ENCODE measurements at places on chromosomes 16 and 17.
A peak's percentile ranks its signal among the peaks of the same experiment; 100 is the strongest.

- DNase-seq, result no peak
Measured at GRCh38 chr16:568401-569258, 1.1 kb upstream of the PIGQ start.

GRCh38 chr17:56230660-56231059 is 77.4 kb downstream of the ANKFN1 start:
- peak; percentile 26 for DNase-seq

DNA sequence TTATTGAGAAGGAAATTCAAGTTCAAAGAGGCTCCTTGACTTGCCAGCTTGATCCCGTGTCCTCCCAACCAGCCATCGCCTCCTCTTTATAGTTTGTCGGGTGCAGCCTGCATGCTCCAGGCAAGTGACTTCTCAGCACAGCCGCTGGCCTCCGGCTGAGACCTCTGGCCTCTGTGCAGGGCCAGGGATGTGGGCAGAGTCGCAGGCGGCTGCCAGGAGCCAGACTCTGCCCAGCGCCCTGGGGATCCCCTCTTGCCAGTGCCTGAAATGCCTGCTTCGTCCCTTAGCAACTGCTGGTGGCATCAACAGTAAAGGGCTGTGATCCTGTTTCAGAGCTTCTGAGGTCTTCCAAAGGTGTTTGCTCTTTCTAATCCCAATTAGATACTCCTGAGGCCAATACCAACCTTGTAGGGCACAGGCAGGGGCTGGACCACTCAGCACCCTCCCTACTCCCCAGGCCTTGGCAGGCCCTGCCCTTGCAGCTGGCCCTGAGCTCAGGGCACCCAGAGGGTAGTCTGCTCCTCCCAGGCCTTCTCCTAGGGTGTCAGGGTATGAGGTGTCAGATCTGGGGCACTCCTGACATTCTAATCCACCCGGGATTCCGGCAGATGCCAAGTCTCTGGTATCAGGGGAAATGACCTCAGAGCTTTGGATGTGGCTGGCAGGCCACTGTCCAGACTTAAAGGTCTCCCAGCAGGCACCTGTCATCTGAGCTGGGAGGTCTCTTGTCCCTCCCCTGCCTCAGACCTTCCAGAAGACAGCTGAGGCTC is 68.0 kb upstream of the SIAH1 start:
- no peak for DNase-seq

DNA sequence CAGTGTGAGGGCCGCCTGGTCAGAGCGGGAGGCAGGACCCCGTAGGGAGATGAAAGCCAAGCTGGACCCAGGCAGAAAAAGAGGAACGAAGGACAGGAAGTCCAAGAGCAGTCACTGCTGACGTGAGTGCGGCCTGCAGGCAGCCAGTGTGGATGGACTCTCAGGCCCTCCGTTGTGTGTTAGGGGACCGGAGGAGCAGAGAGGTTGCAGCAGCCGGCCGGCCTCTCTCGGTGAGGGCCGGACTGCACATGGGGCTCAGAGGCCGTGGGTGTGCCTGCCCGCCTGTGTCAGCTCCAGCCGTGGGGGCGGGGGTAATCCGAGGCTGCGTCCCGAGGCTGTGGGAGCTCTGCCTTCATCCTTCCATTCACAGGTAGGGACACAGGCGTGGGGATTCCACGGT is 67.4 kb downstream of the JPH3 start:
- DNase-seq, result no peak

- DNase-seq, result no peak
Measured at GRCh38 chr17:51435641-51436091, 175.3 kb downstream of the UTP18 start.

- no peak for DNase-seq
Measured at GRCh38 chr16:78897299-78897698, 703.2 kb downstream of the MAF start.

GRCh38 chr16:709566-710499 is 4.2 kb upstream of the FBXL16 start:
- no peak for DNase-seq

DNA sequence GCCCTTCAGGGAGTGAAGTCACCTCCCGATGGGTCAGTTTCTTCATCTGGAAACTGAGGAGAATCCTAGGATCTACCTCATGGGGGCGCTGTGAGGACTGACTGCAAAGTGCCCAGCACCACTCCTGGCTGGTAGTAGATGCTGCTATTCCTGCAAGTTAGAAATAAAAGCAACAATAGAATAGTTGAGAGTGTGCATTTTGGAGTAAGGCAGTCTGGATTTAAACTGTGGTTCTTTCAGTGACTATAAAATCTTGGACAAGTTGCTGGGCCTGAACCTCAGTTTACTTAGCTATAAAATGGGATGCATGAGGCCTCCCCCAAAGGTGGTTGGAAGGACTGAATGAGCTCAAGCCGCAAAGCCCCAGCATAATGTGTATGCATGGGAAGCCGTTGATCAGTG is 70.6 kb downstream of the CYB5B start:
- DNase-seq, result no peak

GRCh38 chr17:57551321-57552079 is 193.6 kb downstream of the CCDC182 start:
- no peak for DNase-seq

DNA sequence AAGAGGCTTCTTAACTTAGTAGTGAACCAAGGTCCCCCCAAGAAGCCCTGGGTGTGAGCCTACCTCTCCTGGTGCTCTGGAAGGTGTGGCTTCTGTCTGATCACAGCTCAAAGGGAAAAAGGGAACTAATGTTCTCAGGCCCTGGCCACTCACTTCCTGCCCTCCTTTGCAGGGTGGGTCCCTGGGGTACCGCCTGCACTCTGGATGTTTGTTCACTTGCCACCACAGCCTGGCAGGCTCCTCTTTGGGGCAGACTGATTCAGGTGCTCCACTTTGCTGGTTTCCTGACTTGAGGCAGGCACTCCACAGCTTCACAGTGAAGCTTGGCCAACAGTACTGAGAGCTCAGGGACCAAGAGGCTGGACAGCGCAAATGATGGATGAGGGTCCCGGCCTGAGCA is 5.9 kb upstream of the MYO15A start:
- peak; percentile 25 for DNase-seq

DNA sequence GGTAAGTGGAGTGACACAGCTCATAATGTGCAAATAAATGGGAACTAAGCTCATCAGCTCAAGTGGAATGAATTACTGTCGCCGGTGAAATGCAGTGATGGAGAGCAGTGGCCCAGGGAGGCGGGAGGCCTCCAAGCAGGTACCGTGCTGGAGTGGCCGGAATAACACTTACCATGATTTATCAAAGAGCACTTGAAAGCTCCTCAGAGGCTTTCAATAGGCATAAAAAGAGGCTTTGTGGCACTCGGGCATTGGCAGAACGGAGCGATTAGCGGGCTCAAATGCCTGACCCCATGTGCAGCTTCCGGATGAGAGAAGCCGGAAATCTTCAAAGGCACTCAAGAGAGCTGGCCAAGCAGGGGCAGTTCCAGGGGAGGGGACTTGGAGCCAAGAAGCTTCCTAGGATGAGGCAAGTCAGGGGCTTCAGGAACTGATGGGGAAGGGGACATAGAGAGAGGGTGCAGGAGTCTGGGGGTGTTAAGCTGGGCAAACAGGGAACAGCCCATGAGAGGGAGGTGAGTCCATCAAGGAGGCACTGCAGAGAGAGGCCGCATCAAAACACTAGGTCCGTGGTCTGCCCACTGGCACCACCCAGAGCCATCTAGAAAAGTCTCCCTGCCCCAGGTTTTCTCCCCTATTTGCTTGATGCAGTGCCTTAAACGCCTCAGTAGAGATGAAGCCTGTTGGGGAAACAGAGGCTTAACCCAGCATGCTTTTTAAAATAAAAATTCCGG is 144.0 kb upstream of the IRX6 start:
- no peak for DNase-seq

- no peak for DNase-seq
Measured at GRCh38 chr17:55236316-55236715, 28.4 kb upstream of the HLF start.

DNA sequence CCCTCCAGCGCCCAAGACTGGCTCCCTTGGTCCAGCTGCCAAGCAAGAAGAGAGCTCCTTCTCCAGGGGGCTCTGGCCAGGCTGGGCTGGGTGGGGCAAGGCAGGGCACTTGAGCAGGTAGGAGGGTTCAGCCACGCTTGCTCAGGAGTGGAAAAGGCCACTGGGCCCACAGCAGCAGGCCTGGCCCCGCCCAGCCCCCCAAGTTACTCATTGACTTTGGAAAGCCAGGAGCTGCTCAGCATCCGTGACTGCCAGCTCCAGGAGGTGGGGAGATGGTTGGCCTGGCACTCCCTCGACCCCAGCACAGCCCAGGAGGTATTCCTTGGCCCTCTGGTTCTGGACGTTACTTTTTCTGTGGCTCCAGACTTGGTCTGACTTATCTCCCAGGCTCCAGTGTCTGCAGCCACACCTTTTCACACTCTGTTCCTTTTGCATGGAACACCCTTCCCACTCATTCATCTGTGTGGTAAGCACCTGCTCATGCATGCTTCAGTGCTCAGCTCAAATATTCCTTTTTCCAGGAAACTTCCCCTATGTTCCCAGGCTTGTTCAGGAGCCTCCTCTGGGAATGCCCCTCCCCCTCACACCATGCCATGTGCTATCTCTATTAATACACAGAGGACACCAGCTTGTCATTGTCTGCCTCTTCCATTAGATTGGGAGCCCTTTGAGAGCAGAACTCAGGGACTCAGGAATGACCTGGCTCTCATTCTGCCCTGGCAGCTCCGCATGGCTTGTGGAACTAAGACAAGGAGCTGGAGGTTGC is at the start of gene CDH16:
Gene CDH16 (minus strand): TSS at position 83 of the 766 bp plus-strand sequence. CDS start 820 bp downstream, outside the sequence.
- DNase-seq, result no peak
